ENCODE measurements at places on chromosomes 16 and 17.

- no peak for DNase-seq
Observed at GRCh38 chr16:85430523-85431421, 182.3 kb upstream of the GSE1 start.

GRCh38 chr16:10086620-10087019 is 95.6 kb downstream of the GRIN2A start:
- DNase-seq = no peak

DNA sequence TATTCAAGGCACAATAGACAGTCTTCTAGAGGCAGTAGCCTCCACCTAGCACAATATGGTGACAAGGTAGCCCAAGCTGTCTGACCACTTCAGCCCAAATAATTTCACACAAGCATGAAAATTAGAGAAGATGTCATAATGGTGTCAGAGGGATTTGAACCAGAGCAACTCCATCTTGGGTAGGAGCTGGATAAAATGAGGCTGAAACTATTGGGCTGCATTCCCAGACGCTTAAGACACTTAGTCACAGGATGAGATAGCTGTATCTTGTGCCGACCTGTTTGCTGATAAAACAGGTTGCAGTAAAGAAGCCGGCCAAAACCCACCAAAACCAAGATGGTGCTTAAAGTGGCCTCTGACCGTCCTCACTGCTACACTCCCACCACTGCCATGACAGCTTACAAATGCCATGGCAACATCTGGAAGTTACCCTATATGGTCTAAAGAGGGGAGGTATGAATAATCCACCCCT is 192.6 kb downstream of the CPPED1 start:
- DNase-seq = no peak

- DNase-seq = no peak
Observed at GRCh38 chr16:78681743-78682142, 582.3 kb downstream of the WWOX start.

DNA sequence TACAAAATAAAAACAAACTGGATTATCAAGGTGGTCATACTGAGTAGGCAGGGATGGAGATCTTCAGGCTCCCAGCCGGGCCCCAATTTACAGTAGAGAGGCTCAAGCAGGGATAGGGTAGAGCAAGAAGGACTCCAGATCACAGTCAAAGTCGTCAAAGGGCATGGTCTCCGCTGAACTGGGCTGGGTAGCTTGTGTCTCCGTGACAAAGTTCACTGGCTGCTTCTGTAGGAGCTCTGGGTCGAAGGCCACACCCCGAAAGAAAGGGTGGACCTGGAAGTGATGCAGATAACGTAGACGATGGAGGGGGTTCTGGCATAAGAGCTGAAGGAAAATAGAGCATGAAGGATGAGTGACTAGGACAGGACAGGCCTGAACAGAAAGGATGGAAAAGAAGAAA is 3.6 kb downstream of the RSKR start:
- no peak for DNase-seq

GRCh38 chr17:79937391-79938335 is 98.0 kb downstream of the TBC1D16 start:
- DNase-seq = no peak
